Activated CD4-positive, alpha-beta T cell treated with anti-CD3 and anti-CD28 coated beads, Interleukin-2, amount 50 U/mL, for 24 hours (primary cell): ENCODE measurements at places on chromosomes 1 and 21.

DNA sequence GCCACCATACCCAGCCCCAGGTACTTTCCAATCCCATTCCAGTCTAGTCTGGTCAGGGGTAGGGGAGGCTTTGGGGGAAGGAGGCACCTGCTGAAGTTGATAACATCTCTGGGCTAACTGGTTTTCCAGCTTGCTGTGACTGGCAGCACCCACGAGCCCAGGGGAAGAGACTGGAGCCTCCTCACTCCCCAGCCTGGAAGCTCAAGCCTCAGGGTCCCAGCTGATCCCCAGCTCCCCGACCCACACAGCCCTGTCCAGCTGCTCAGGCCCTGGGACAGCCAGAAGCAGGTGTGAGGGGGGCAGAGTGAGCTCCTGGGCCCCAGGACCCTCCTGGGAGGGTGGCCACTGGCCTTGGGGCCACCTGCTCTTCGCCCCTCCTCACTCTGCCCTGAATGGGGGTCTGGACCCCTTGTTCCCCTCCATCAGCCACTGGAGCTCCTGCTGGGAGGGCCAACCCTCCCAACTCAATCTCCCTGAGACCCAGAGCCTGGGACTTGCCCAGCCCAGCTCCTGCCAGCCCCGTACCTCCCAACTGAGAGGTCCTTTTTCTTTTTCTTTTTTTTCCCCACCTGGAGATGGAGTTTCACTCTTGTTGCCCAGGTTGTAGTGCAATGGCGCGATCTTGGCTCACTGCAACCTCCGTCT lies 23.5 kb upstream of the RNU1-4 start:
- no peak for DNase-seq

GRCh38 chr1:208557046-208557722 lies 313.0 kb upstream of the PLXNA2 start:
- DNase-seq: no peak

GRCh38 chr1:115052454-115053083 lies 22.9 kb downstream of the TSHB start:
- no peak for DNase-seq

DNA sequence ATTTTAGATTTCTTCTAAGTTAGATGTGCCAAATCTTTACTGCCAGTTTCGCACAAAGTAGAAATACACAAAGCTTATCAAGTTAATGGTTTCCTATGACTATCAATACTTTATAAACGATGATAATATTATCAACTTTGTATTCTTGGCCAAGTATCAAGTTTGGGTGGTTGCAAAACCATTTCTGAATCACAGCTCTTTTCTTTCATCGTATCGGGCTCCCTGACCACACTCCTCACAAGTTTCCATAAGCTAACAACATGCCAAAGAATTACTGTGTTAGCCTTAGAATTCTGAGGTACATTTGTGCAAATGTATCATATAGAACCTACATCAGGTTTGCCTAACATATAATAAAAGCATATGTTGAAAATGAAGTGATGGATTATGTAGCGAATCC lies 311.0 kb downstream of the KCTD3 start:
- DNase-seq: no peak

- no peak for DNase-seq
Measured at GRCh38 chr1:28233264-28233606, 406 bp upstream of the DNAJC8 start.

DNA sequence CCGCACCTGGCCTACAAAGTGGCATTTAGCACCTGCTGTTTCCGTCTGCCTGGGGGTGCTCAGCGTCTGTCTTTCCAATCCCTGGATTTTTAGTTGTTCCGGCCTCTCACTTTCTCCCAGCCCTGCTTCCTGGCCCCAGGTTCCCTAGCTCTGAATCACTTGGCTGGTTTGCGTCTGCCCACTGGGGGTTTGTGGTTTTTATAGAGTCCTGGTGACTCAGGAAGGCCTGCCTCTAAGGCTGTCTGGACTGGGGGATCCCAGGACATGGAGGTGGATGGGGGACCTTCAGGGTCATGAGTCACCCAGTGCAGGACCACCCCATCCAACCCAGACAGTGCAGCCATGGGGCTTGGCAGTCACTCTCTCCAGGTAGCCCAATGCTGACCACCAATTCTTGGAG lies 53.5 kb downstream of the MRPL37 start:
- no peak for DNase-seq

- no peak for DNase-seq
Measured at GRCh38 chr1:67795179-67795912, 37.9 kb downstream of the GNG12 start.

- no peak for DNase-seq
Measured at GRCh38 chr1:193568512-193568911, 382.1 kb upstream of the B3GALT2 start.

GRCh38 chr1:219264561-219264960 lies 90.9 kb downstream of the LYPLAL1 start:
- no peak for DNase-seq

DNA sequence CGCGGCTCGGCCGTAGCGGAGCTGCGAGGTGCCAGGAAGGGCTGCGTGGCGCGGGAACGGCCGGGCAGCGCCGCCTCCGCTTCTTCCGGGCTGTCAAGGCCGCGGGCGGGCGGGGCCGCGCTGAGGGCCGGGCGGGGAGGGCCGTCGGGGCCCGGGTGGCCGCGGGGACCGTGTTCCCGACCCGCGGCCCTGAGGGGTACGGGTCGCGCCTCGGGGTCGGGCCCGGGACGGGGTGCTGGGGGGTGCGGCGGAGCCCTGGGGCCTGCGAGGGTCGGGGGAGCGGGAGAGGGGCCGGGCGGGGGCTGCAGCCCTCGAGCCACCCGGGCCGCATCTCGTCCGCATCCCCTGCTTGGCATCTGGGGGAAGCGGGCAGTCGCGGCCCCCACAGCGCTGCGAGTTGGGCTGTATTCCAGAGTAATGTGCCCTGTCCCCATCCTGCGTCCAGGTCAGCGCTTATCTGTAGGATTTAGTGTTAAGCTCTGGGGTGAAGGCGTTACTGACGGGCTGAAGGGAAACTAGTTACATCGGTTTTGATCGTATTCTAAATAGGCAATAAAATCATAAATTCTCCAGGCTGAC lies 379 bp downstream of the RER1 start:
- no peak for DNase-seq

GRCh38 chr1:23023174-23023845 lies 4.0 kb downstream of the KDM1A start:
- no peak for DNase-seq
